ENCODE measurements at places on chromosomes 2 and 18. TPM values are rescaled to one million over a fixed set of nuclear protein-coding genes. Genes with fewer than 3 reads are reported as not detected.
A peak's percentile ranks its signal among the peaks of the same experiment; 100 is the strongest.

RIT2 gene
- not detected for total RNA-seq

DCAF17 gene
- total RNA-seq: 6.1 TPM

PLGLB2 gene
- total RNA-seq: 418 TPM

ADD2 gene
- under 0.01 TPM for total RNA-seq

CD28 gene
- total RNA-seq: 1.6 TPM

VWA3B gene
- 0.24 TPM for total RNA-seq

DNA sequence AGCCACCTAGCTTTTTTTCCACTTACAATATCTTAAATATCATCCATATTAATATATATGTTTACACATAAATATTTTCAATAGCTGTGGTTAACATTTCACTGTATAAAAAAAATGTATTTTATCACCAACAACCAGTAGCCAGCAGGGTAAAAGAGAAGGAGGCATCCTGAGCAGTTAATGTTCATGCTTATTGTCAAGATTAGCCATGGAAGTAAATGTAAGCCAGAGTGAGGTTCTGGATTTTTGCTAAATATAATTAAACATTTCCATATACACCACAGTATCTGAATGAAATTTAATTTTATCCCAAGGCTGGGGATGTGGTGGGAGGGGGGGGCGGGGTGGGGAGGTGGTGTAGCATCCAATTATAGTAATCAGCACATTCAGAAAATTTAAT, 80.3 kb upstream of the GRB14 start:
- H3K4me3 ChIP-seq: no peak overlapping the region
- H3K36me3 ChIP-seq: peaks cover 33% of the 10 kb centered on the region
- no peak overlapping the region for H3K27ac ChIP-seq

GRCh38 chr2:148552675-148553331, 91.7 kb upstream of the EPC2 start:
- H3K4me3 ChIP-seq: peak overlapping the region; percentile 30
- no peak overlapping the region for H3K27ac ChIP-seq
- no peaks in the 10 kb centered on the region for H3K27me3 ChIP-seq
- H3K4me1 ChIP-seq: no peaks in the 10 kb centered on the region
- H3K36me3 ChIP-seq: no peaks in the 10 kb centered on the region
- no peak for DNase-seq

DNA sequence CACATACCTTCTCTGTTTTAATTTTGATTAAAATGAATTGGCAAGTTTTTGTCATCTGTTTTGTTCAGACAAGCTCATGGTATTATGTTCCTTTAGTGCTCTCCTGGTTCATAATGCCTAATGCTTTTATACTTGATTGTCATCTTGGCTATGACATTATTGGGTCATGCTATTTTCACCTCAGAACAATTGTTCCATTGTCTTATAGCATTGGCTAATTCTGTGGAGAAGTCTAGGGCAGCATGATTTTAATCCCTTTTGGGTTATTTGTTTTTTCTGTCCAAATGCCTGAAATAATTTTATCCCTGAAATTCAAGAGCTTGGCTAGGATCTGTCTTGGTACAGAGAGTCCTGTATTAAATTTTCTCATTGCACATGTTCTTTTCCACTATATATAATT, 83.8 kb upstream of the CCDC85A start:
- H3K4me3 ChIP-seq: no peak overlapping the region
- no peak overlapping the region for H3K27ac ChIP-seq
- H3K4me1 ChIP-seq: no peaks in the 10 kb centered on the region
- no peaks in the 10 kb centered on the region for H3K27me3 ChIP-seq
- no peak for DNase-seq
- no peaks in the 10 kb centered on the region for H3K36me3 ChIP-seq

DNA sequence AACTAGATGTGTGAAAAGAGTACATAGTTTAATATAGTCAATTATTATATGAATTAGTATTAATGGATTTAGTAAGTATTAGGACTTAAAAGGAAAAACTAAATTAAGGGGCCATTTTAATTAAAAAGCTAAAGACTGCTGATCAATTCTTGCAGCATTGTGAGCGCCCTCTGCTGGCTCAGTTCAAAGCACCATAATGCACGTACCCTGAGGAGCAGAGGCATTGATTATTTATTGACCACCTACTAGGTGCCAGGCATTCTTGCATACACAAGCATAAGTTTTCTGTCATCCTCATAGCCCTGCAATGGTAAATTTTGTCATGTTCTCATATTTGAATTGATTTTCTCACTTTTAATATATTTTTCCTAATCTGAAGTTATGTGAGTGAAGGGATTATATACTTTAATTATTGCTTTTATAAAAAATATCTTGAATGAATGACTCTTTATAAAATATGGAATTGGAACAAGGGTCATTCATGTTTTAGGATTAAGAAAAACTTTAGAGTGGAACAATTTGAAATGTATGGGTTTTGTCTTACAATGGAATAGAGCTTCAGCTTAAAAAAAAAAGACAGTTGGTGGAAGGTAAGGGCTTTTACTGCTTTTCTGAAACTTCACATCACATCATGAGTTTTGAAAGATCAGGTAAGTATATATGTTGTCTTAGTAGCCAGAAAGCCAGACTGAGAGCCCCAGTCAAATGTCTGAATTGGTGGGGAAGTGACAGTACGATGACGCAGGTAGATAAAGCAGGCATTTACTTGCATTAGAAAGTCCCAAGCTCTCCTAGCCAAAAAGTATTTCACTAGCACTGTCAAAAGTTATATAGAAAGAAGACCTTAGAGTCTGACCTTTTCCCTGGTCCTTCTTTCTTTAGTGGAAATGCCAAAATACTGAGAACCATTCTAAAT, 9.7 kb downstream of the ITGA4 start:
- H3K27ac ChIP-seq: no peak overlapping the region
- DNase-seq: peak; percentile 68
- no peaks in the 10 kb centered on the region for H3K27me3 ChIP-seq
- no peaks in the 10 kb centered on the region for H3K36me3 ChIP-seq

Measured in right lobe of liver (tissue), 6 donors.